ENCODE measurements at places on chromosomes 16 and 17.

DNA sequence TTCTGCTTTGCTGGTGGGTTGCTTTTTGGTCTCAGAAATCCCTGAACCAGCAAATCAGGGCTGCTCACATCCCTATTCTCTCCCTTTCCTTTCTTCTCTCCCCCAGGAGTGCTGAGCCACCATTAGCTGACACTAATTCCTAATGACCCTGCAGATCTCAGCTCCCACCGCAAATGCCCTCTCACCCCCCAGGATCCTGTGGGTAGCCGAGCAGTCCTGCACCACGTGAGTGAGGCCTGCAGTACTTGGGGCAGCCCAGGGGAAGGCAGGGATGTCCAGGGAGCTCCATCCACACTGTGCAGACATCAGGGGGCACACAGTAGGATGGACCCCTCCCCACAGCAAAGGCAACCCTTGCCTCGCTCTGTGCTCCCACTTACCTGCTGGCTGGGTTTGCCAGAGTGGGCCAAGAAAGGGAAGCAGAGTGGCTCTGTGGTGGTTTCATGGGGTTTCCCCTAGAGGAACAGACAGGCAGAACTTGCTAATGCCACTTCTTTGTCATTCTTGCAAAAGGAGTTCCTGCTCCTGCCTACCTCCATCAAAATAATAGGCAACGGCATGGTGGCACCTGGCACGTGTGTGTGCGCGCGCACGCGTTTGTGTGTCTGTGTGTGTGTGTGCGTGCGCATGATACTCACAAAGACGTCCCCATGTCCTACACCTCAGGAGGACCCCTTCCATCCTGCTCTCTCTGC, 135.6 kb downstream of the GAS7 start:
- DNase-seq = no peak

- no peak for DNase-seq
Observed at GRCh38 chr16:49652456-49653172, 203.3 kb downstream of the ZNF423 start.

GRCh38 chr16:31364421-31364820, 9.4 kb downstream of the ITGAX start:
- DNase-seq = no peak

GRCh38 chr17:39485555-39485954, 24.3 kb downstream of the CDK12 start:
- no peak for DNase-seq

DNA sequence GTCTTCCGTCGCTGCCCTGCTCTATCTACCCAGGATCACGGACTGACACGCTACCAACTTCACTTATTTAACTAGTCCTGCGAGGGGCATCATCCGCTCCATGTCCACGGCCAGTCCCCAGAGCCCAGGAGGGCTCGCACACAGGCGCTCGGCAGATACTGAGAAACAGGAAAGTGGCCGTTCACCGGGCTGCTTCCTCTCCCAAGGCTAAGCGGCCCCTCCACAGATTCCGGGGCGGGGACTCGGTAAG, 388 bp downstream of the OXLD1 start:
- DNase-seq = no peak

DNA sequence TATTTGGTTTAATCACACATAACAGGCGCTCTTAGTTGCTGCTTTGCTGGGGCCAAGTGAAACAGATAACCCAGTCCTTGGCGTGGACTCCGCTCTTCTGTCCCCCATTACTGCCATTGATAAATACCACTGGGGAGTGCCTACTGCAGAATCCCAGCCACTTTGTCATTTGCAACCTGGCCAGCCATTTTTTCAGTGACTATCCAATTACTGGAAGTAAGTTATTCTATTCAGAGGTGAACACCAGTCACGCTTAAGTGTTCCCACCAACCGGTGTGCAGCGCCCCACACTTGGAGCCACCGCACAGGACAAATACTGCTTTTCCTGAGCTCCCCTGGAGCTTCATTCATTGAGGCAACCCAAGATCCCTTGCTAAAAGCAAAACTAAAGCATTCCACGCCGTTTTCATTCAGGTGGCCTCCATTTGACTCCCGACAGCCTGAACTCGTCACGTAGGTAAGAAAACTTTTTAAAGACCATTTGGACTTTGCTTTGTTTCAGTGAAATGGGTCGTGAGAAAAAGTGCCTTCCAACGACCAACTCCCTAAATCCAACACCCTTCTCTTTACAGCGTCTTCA, 1.8 kb downstream of the USP7 start:
- DNase-seq = no peak

DNA sequence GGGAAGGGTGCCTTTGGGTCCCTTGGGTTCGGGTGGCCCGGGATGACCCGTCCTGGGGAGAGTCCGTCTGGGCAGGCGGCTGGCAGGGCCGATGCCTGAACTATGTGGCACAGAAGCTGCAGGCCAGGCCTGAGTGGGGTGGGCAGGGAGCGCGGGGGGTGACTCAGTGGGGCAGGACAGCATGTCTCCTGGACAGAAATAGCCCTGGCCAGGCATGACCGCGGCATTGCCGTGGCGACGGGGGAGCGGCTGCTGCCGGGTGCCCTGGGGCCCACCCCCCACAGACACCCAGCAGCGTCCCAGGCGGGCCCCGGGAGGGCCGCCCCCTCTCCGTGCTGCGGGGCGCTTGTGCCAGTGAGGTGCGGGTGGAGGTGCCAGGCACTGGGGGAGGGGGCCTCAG, 1.8 kb upstream of the C1QTNF8 start:
- DNase-seq = no peak

GRCh38 chr16:5005916-5006315, 27.8 kb downstream of the NAGPA start:
- DNase-seq = no peak

DNA sequence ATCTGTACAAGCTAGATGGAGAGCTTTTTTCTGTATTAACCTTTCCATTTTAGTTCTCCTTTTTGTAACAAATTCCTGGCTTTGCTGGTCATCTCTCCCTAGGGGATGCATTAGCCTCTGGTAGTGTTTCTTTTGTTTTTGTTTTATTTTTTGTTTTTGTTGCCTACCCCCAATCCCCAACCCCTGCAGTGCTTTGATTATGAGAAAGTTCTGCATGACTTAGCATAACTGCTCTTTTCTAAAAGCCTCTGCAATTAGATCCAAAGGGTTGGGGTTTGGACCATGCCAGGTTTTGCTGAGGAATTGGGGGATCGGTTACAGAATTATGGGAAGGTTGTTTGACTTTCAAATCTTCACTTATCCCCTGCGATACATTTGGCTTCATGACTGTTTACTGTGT, 98.2 kb downstream of the ADAMTS18 start:
- no peak for DNase-seq

- DNase-seq = no peak
Observed at GRCh38 chr16:4182581-4183236, 59.2 kb downstream of the SRL start.

DNA sequence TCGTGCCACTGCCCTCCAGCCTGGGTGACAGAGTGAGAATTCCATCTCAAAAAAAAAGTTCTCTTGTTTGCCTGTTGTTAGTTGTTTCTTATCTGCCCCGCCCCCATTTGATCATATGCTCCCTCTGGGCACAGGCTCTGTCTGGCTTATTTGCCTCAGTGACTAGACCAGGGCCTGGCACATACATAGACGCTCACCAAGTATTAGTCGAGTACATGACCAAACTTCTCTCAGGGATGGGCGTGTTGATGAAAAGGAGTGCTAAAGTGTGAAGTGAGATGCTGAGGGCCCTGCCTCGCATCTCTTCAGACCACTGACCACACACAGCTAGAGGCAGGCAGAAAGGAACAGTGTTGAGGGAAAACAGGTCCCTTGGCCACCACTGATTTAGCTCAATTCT, 3.3 kb upstream of the HELZ start:
- no peak for DNase-seq

GRCh38 chr17:10635290-10635689, 21.8 kb downstream of the MYH3 start:
- no peak for DNase-seq

DNA sequence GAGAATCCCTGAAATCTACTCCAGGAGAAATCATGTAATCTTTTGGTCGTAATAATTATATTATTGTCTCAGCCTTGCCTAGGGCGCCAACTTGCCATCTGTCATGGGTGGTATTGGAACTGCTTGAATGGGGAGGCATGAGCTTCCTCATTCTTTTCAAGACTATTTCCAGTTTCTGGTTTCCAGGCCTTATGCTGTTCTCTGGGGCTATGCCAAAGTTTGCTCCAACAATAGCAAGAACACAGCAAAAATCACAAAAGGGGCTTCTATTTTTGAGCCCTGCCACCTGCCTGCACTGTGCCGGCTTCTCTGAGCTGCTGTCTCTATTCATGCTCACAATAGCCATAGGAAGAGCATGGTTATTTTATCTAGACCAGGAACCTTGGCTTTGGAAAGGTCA, 111.7 kb downstream of the SPECC1 start:
- DNase-seq = no peak

DNA sequence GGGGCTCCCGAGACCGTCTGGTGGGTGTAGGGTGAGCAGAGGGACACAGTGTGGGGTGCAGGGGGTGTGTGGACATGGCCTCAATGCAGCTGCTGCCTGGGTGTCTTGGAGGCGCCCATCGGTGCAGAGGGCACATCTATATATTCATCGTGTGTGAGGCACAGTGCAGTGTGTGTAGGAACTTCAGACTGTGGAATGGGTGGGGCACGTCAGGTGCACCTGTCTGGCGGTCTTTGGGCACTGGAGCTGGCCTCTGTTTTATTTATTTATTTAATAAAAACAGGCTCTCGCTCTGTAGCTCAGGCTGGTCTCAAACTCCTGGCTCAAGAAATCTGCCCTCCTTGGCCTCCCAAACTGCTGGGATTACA, 16.8 kb downstream of the LASP1 start:
- no peak for DNase-seq

DNA sequence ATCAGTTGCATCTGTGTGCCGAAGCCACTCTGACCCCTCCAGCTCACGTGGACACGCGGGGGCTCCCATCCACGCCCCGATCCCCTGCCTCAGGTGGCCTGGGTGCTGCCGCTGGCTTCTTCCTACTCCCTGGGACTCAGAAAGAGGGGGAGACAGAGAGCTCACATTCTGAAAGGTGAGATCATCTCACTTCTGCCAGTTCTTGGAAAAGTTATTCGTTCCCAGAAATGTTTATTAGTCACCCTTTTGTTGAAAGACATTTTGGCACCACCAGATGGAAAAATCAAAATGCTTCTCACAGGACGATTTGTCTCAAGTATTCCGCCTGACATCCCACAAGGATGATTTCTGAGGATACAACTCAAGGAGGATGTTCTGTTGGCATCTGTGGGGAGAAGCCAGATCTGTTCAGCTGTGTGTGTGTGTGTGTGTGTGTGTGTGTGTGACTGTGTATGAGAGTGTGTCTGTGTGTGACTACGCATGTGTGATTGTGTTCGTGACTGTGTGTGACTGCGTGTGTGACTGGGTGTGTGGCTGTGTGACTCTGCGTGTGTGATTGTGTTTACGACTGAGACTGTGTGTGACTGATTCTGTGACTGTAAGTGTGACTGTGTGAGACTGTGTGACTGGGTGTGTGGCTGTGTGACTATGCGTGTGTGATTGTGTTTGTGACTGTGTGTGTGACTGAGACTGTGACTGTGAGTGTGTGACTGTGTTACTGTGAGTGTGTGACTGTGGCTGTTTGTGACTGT, 207.3 kb downstream of the NTN1 start:
- no peak for DNase-seq

- no peak for DNase-seq
Observed at GRCh38 chr16:29649588-29650494, 13.2 kb upstream of the SPN start.

DNA sequence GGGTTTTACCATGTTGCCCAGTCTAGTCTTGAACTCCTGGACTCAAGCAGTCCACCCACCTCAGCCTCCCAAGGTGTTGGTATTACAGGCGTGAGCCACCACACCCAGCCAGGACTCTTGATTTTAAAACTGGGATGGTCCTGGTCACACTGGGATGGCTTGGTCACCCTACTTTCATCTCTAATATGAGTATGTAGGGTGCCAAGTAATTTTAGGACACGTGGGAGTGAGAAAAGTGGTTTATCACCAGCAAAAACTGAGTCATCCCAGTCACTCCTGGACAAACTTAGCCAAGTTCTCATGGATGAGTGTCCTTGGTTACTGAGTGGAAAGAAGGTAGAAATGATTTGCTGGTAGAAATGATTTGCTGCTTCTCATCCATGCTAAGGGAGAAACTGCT, 9.9 kb downstream of the CLEC19A start:
- DNase-seq = no peak

GRCh38 chr16:24953721-24954120, 61.4 kb downstream of the ARHGAP17 start:
- DNase-seq = no peak

DNA sequence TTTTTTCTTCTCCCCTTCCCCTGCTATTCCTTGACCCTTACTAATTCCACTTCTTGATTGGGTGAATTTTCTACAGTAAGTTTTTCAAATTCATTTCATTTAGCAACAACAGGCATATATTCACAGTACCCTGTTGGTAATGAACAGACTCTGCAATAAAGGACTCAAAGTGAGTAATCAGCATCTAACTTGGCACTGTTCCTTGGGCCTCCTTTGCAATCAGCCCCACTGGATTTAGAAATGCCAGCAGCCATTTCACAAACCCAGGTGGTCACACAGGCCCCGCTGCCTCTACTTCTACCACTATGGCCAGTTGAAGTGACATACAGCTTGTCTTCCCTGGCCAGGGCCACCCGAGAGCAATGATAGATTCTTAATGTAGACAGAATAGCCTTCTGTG, 113.8 kb downstream of the CYB561 start:
- DNase-seq = no peak

- DNase-seq = no peak
Observed at GRCh38 chr16:3088450-3088849, 10.6 kb downstream of the ZSCAN10 start.

DNA sequence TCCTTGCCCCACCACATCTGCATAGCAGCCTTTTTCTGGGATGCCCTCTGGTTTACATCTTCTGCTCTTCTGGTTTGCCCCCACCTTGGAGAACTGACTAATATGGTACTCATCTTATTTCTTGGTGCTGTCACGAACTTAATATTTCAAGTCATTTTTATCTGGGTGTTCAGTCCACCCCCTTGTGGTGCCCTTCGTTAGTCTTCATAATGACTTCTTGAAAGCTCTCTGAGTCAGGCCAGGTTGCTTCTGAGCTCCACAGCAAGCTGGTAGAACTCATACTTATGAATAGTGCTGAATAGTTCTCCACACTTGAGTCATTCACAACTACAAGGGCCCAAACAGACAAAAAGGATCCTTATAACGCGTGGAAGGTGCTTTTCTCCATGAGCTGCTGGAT, 35.8 kb upstream of the TEKT3 start:
- no peak for DNase-seq

- DNase-seq = no peak
Observed at GRCh38 chr16:30663038-30663437, 4.8 kb downstream of the FBRS start.
